Panc1 (cell line): ENCODE measurements at places on chromosomes 3 and 15. TPM values are rescaled to one million over a fixed set of nuclear protein-coding genes. Genes with fewer than 3 reads are reported as not detected.
A peak's percentile ranks its signal among the peaks of the same experiment; 100 is the strongest.

GRCh38 chr3:194431554-194431953, 32.5 kb upstream of the GP5 start:
- H3K27me3 ChIP-seq, result no peaks in the 10 kb centered on the region
- no peaks in the 10 kb centered on the region for H3K4me1 ChIP-seq
- no peak overlapping the region for H3K4me3 ChIP-seq
- peaks cover 56% of the 10 kb centered on the region for H3K36me3 ChIP-seq
- no peak overlapping the region for H3K27ac ChIP-seq
- DNase-seq, result no peak

- no peaks in the 10 kb centered on the region for H3K4me1 ChIP-seq
- no peak overlapping the region for H3K27ac ChIP-seq
- no peaks in the 10 kb centered on the region for H3K27me3 ChIP-seq
- no peaks in the 10 kb centered on the region for H3K36me3 ChIP-seq
Measured at GRCh38 chr3:143171141-143171980, 51.8 kb downstream of the CHST2 start.

GRCh38 chr3:134315286-134316106, 58.8 kb downstream of the AMOTL2 start:
- H3K36me3 ChIP-seq, result no peaks in the 10 kb centered on the region
- no peak overlapping the region for H3K4me3 ChIP-seq
- DNase-seq, result no peak
- H3K27ac ChIP-seq, result peak overlapping the region; percentile 83

DNA sequence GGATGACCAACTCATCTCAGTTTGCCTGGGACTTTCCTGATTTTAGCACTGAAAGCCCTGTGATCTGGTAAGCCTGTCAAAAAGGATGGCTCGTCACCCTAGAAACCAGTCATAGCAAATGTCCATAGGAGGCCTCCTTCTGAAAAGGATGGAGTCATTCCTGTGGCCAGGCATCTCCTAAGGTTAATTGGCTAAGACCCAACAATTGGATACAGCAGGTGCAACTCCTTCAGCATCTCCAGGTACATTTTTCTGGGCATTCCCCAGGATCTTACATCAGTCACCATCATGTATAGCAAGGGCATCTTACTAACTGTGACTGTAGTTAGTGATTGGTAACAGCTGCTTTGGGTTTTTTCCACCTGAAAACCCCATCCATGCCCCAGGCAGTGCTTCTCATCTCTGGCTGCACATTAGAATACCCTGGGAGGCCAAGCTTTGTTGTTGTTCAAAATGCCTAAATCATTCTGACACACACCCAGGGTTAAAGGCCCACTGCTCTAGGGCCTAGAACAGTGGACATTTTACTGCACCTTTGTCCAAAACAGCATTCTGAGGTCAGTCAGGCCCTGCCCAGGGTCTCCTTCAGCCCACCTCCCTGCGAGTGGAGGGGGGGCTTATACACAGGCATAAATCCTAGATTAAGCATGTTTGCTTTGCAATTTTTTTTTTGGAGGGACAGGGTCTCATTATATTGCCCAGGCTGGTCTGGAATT, 28.3 kb upstream of the GALNT15 start:
- DNase-seq, result no peak
- no peaks in the 10 kb centered on the region; the same call in 1 of the 2 replicates for H3K4me1 ChIP-seq
- H3K36me3 ChIP-seq, result no peaks in the 10 kb centered on the region
- H3K27ac ChIP-seq, result peak overlapping the region; percentile 61; the same call in 1 of the 2 replicates
- H3K27me3 ChIP-seq, result no peaks in the 10 kb centered on the region

DNA sequence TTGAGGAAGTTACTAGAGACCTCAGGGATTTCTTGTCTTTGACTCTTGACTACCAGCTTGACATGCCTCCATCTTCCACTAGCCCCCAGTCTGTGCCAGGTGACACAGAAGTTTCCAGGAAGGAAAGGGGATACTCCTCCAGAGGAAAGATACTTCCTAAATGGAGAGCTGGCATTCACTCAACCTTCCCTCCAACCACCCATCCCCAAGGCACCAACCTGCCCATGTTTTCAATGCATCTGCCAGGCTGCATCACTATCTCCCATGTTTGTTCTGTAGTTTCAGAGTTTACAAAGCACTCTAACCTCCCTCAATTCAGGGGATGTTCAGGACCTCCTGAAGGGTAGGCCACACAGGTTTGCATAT, 198.4 kb upstream of the LPP start:
- H3K27ac ChIP-seq, result no peak overlapping the region
- no peaks in the 10 kb centered on the region for H3K4me1 ChIP-seq
- H3K36me3 ChIP-seq, result no peaks in the 10 kb centered on the region
- H3K27me3 ChIP-seq, result no peaks in the 10 kb centered on the region
- no peak overlapping the region for H3K4me3 ChIP-seq
- DNase-seq, result no peak

DNA sequence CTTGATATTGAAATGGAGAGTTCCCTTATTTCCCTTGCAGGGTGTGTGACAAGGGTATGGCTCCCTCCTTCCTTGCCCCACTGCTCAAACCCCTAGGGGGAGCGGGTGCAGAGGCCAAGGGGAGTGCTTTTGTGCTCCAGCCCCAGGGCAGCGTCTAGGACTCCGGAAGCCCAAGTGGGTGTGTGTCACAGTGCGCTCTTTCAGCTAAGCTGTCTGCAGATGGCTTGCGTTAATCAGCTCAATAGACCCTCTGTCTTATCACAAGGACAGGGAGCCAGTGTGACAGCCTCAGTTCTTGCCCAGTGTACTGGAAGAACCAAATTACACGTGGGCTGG, 523.6 kb upstream of the LMCD1 start:
- no peaks in the 10 kb centered on the region for H3K4me1 ChIP-seq
- no peaks in the 10 kb centered on the region for H3K36me3 ChIP-seq
- no peaks in the 10 kb centered on the region for H3K27me3 ChIP-seq
- DNase-seq, result no peak

DNA sequence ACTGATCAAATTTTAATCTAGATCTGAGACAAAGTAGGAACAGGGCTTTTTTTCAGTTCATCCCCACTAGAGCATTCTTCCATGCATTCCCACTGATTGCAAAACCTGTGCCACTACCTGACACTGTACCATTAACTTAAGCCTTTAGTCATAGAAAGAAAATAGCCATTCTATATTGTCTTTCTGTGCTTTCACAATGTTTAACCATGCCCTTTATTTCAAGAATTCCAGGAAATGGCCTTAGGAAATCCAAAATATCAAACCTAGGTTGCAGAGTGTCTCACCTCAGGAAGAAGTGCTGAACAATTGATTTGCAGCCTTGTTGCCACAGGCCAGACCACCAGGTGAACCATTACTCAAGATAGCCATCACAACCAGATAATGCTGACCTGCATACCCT, 56.2 kb upstream of the TGFBR2 start:
- no peak overlapping the region for H3K27ac ChIP-seq
- H3K36me3 ChIP-seq, result no peaks in the 10 kb centered on the region
- H3K4me1 ChIP-seq, result no peaks in the 10 kb centered on the region
- no peak overlapping the region for H3K4me3 ChIP-seq
- no peak for DNase-seq

DNA sequence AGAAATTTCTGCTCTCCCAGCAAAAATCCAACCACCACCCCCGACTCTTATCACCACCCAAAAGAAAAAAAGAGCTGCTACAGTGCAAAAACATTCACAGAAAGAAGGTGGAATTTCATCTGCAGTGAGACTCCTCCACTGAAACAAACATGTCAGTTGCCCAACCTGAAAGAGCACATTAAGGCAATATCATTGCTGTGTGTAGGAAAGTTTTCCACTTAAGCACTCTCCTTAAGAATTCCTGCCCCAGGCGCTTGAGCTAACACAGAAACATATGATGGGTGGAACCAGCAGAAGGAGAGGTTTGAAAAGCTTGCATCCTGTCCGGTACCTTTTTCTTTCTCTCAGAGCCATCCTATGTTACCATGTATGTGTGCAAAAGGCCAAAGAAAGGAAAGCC, 200.8 kb upstream of the GADL1 start:
- H3K27ac ChIP-seq, result no peak overlapping the region
- no peaks in the 10 kb centered on the region for H3K4me1 ChIP-seq
- no peaks in the 10 kb centered on the region for H3K27me3 ChIP-seq
- H3K36me3 ChIP-seq, result no peaks in the 10 kb centered on the region

DNA sequence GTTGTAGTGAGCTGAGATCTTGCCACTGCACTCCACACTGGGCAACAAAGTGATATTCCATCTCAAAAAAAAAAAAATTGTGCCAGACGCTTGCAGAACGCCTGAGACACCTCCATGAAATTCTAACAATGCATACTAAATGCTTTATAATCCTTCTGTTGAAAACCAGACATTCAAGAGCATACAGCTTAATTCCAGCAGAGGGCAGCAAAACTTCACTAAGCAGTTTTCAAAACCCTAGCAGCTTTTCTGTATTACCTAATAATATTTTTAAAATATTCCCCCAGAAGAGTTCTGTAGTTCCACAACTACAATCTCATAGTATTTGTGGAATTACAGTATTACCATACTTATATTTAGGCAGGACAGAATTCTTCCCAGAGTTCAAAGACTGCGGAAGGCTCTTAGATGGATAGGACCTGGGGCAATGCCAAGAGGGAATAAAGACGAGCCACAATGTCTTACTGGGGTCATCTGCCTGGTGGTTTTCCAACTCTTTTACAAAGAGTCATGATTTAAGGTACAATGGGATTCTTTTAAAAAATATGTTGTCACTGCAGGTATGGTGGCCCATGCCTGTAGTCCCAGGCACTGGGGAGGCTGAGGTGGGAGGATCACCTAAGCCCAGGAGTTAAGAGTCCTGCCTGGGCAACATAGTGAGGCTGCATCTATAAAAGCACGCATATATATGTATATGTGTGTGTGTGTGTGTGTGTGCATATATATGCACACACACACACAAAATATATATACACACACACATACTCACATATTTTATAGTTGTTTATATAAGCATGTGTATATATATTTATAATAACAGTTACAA, 19.6 kb upstream of the TASOR start:
- no peak overlapping the region for H3K27ac ChIP-seq
- no peaks in the 10 kb centered on the region for H3K27me3 ChIP-seq
- H3K4me1 ChIP-seq, result no peaks in the 10 kb centered on the region

DNA sequence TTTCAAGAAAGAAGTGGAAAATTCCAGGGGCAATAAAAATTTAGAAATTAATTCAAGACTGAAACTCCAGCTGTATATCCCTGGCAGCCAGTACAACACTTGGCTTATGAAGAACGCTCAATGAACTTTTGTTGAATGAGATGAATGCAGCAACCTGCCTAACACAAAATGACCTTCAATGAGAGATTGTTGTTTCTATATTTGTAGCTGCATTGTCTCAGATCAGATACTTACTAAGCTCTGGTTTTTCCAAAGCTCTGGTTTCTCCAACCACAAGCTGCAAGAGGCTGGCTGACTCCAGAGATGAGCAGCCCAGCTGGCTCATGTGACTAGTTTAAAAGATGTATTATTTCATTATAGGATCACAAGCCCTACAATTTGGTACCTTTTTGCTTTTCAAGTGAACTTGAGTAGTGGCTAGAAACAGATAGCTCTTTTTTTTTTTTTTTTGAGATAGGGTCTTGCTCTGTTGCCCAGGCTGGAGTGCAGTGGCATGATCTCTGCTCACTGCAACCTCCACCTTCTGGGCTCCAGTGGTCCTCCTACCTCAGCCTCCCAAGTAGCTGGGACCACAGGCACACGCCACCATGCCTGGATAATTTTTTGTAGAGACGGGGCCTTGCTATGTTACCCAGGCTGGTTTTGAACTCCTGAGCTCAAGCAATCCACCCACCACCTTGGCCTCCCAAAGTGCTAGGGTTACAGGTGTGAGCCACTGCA, 57.4 kb downstream of the UMPS start:
- H3K27ac ChIP-seq, result no peak overlapping the region; the same call in 1 of the 2 replicates
- no peak overlapping the region for H3K4me3 ChIP-seq
- no peak for DNase-seq
- H3K4me1 ChIP-seq, result peaks cover 10% of the 10 kb centered on the region
- no peaks in the 10 kb centered on the region for H3K27me3 ChIP-seq
- H3K36me3 ChIP-seq, result 0 out of 2 replicates have a peak, but pooled peaks cover 6% of the 10 kb centered on the region

DNA sequence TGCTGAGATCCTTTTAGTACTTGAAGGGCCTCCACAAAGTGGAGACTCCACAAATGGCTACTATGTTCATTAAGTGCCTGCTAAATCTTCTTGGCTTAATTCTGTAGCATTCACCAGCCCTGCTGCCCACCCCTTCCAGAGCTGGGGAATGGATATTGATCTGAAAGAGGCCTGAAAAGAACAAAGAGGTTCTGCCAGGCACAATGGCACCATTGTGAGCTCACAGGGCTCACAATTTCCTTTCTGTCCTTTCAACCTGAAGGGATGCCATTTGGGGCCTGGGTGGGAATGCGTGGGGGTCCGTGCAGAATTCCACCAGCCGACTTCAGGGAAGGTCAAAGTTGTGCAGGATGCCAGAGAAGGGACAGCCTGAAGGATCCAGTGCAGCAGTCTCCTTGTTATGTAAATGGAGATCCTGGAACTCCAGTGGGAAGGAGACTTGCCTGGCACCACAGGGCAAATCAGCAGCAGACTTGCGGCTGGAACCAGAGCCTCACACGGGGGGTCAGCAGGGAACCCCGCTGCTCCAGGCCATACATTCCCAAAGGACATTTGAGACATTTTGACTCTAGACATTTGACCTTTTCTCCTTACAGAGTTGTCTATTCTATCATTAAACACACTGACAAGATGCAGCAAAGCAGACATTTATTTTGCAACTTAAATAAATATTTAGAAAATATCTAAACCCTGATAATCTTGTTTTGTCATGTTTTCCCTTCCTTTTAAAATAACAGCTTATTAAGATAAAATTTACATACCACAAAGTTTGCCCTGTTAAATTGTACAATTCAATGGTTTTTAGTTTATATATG, 21.5 kb upstream of the MORF4L1 start:
- H3K27ac ChIP-seq, result no peak overlapping the region
- H3K36me3 ChIP-seq, result no peaks in the 10 kb centered on the region
- no peaks in the 10 kb centered on the region for H3K4me1 ChIP-seq
- H3K4me3 ChIP-seq, result no peak overlapping the region

DNA sequence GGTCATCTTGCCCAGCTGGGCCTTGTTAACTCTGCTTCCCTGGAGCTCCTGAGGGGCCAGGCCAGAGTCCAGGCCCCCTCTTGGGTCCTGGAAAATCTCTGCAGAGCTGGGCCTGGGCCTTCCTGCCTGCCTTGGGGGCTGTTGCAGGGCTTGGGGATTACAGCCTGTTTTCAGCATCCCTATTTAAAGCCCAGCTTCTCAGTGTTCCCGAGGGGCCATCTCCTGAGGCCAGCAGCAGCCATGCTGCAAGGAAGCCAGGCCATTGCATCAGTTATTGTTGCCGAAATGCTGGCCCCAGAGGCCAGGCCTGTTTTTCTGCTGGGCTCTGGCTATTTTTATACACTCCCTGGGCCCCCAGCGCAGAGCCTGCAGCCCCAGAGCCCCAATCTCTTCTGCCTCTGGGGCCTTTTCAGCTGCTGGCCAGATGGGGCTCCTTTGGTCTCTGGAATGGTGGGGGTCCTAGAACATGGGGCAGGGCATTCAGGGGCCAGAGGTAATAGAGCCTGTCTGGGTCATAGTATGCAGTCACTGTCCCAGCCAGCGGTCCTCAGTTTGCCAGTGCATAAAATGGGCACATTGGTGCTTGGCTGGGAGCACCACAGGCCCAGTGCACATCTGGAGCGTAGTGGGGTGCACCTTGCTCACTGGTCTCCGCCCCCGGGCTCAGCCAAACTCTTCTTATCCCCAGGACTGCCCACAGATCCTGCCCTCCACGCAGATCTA, 28.5 kb downstream of the PLXNA1 start:
- DNase-seq, result no peak
- peak overlapping the region; percentile 39; the same call in 1 of the 2 replicates for H3K27ac ChIP-seq
- peaks cover 4% of the 10 kb centered on the region for H3K4me1 ChIP-seq
- H3K27me3 ChIP-seq, result no peaks in the 10 kb centered on the region
- H3K36me3 ChIP-seq, result no peaks in the 10 kb centered on the region
- H3K4me3 ChIP-seq, result no peak overlapping the region

Gene SLC15A2
- 0.41 TPM for total RNA-seq

Gene BSN
- 0.87 TPM for total RNA-seq
